Stimulated activated CD8-positive, alpha-beta memory T cell treated with anti-CD3 and anti-CD28 coated beads, Interleukin-2, amount 100 ng/mL, for 1 hour (primary cell): ENCODE measurements at places on chromosomes 2 and 18.

- DNase-seq, result no peak
Observed at GRCh38 chr2:143632751-143633374, 503.6 kb downstream of the ARHGAP15 start.

DNA sequence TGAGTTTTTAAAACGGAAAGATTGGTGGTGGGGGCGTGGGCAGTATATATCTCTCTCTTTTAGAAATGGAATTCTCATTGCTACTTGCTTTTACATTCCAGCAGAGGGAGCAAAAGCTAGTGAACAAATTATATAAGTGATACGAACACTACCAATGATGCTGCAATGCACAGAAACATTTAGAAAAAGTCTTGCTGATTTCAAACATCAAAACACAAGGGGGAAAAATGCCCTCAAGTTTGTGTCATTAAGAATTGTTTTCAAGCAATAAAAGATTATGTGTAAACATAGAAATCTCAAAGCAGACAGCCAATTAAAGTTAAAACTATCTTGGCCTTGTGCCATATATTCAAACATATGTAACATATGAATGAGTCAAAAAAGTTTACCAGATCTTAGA, 296.3 kb upstream of the KCNJ3 start:
- no peak for DNase-seq

GRCh38 chr2:77294474-77294873, 227.7 kb downstream of the LRRTM4 start:
- DNase-seq, result no peak

DNA sequence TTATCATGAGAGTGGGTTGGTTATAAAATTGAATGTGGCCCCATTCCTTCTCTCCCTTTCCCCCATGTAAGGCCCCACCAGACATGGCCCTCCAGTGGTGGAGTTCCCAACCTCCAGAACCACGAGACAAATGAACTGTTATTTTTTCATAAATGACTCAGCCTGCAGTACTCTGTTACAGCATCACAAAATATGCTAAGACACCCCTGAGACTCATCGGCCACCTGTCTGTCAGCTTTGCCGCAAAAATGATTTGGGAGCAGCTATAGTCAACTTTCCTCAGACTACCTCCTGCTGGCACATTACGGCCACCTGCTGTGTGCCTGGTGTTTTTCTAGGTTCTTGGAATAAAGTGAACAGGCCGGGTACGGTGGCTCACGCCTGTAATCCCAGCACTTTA, 21.4 kb upstream of the C1QL2 start:
- DNase-seq, result no peak

- DNase-seq, result no peak
Observed at GRCh38 chr2:19747310-19748072, 154.3 kb downstream of the TTC32 start.

DNA sequence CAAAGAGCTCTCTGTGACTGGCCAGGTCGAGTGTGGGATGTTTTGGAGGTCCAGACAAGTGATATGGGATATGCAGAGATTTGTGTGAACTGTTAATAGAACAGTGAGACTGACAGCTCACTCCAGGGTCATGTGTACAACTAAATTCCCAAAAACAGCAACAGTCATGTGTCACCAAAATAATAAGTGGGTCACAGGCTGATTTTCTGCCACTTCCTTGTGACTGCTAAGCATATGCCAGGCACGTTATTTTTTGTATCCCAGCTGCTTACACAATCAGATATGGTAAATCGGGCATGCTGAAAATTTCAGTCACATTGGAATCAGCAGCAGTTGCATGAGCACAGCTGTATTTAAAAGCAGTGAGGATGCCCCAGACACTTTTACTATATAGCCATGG, 198.7 kb downstream of the PTGR3 start:
- no peak for DNase-seq

- DNase-seq, result no peak
Observed at GRCh38 chr18:74221081-74221480, 70.7 kb downstream of the CYB5A start.

DNA sequence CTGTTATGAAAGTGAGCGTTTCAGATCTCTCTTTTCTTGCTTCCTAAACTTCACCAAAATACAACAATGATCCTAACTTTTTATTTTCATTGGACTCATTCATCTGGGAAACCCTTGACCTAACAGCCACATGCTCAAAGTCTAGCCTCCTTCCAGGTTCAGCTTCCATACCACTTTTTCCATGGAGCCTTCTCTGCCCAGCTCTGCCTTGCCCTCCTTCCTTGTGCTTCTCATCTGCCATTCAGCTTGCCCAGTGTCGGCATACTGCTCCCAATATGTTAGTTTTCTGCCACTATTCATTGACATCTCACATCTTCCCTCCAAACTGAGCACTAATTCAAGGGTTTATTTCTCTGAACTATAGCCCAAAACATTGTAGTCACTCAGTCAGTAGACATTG, 214.7 kb downstream of the RAD51AP2 start:
- no peak for DNase-seq

GRCh38 chr2:23901966-23902846, 24.7 kb downstream of the ATAD2B start:
- no peak for DNase-seq

DNA sequence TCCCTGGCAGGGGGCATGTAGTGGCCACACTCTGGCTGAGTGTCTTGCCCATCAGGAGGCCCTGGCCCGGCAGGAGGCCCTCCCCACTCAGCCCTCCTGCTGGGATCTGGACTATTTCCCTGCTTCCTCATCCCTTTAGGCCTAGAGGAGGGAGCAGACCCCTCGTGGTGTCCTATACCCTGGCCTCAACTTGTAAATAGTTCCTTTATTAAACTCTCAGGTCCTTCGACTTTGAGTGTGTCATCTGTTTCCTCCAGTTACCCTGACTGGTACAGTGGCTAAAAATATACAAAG, 166.7 kb upstream of the GLI2 start:
- no peak for DNase-seq
